ENCODE measurements at places on chromosomes 16 and 17.
A peak's percentile ranks its signal among the peaks of the same experiment; 100 is the strongest.

- DNase-seq = no peak
Observed at GRCh38 chr17:42653179-42654124, 5.6 kb upstream of the TUBG2 start.

- no peak for DNase-seq
Observed at GRCh38 chr16:12098429-12099310, 122.1 kb downstream of the SNX29 start.

GRCh38 chr17:5640726-5641125, 56.4 kb upstream of the NLRP1 start:
- no peak for DNase-seq

- no peak for DNase-seq
Observed at GRCh38 chr17:81980707-81981343, 3.4 kb downstream of the ASPSCR1 start.

DNA sequence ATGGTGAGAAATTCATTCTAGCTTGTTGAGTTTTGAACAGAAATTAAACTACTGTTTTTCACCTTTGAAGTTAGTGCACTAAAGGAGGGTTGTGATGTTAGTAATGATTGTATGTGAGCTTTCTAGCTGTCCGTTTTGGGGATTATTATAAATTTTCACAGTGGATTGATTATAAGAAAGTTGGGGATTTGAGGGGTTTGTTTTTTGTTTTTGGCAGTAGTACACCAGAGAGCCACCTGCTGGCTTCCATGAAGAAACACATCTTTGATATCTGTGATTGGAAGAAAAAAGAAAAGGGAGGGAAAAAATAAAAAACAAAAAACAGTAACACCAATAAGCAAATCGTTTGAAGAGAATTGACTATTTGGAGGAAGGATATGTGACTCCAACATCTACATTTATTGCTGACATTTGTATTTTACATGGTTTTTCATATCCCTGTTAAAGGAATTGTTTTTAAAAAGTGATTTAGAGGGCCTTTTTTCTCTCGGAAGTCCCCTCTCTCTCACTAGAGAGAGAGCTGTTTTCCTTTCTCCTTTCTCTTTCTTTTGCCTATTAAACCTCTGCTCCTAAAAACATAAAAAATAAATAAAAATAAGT, 1469.5 kb upstream of the GOT2 start:
- no peak for DNase-seq

DNA sequence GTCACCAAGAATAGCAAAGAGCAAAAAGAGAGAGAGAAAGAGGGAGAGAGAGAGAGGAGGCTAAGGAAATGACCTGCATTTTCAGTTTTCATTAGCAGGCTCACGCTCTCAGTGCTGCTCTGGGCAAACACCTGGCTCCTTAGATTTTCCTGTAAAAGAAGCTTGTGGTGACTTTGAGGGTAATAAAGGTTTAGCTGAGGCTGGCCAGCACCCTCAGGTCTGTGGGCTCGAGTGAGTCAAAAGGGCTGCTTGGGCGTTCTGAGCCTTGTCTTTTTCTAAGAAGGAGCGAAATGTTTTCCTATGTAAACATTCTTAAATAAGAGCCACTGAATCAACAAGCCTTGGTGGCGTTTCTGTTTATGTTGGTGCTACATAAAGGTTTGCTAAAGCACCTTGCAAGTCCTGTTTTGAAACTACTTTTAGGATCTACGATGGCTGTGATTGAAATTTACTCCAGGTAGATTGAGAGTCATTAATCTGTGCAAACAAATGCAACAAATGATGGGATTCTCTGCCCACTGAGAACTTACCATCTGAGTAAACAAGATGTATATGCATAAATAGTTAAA, 38.8 kb downstream of the SHISA6 start:
- DNase-seq = no peak

GRCh38 chr16:3123986-3124886, 10.6 kb upstream of the ZNF213 start:
- DNase-seq = peak; percentile 85

DNA sequence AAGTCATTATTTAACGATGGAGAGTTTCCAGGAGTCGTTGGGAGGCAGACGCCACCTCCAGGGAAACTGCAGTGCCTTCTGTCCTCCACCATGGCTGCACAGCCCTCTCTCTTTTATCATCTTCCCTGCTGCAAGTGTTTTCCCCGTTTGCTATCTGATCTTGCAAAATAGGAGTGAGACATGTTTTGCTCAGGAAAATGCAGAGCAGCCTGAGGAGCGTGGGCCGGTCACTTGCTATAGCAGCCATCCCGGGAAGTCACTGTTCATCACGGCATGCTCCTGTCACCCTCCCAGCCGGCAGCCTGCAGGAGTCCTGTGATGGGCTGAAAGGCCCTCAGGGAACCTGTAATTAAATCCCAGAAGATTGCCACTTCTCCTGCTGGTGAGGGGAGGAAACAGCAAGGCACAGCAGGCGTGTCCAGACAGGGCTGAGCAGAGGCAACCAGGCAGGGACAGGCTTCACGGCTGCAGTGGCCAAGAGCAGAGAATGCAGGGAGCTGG, 143.1 kb downstream of the GSG1L start:
- no peak for DNase-seq

Data from stimulated activated CD4-positive, alpha-beta T cell treated with anti-CD3 and anti-CD28 coated beads, Interleukin-1b, Interleukin-23, amount 100 ng/mL, for 1 hour (primary cell).